Activated T-helper 1 cell treated with anti-CD3 and anti-CD28 coated beads, Interleukin-2, amount 50 U/mL, for 16 hours (primary cell): ENCODE measurements at places on chromosomes 6 and 20.

DNA sequence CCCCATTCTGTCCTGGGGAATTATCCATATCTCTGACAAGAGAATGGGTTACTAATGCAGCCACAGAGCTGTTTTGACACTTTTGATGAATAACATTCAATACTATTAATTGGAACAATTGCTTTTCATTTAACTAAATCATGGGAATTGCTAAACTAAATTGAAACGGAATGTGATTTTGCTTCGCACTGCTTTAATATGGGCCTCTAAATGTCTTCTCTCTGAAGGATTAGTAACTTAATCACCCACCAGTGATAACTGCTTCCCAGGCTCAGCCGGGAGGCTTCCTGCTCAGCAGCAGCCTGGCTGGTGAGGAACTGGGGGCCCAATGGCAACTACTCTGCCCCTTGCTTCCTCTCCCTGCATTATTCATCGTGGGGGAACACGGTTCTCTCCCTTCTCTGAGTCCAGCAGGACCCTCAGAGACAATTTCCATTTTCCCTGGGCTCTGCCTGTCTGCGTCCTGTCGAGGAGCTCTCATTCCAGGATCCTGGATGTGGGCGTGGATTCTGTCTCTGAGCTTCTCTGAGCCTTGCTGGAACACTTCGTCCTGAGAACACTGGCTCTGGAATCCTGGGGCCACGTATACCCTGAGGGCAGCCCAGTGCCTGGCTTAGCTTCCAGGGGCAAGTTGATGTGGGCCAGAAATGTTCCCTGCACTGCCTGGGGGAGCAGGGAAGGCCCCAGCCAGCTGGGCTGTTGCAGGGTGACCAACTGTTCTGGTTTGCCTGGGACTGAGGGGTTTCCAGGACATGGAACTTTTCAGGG lies 308.9 kb downstream of the DHX35 start:
- DNase-seq: no peak

DNA sequence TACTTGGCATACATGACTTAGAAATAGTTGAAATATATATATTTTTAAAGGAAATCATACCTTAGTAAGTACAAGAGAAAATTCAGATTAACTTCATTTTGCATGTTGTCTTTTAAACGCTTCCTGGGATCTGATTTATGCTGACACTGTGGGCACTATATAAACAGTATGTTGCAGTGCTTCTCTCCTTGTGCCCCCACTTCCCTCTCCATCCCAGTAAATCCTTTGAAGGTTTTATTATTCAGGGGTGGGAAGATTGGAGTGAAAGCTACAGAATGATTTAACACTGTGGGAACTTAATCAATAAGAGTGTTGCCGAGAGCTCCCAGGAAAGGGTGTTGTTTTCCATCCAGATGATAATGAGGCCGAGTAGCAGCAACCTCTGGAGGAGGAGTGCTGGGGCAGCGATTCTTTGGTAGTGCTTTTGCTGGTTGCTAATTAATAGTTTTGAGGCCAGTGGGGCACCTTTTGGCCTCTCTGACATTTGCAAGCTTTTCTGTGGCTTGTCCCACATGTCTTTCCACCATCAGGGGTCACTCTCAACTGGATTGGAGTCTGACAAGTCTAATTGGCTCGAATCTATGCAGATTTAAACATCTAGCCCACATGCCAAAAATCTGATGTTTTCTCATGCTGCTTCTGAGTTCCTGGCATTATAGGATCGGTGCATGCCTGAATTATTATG lies 183.0 kb upstream of the MMS22L start:
- DNase-seq: no peak

DNA sequence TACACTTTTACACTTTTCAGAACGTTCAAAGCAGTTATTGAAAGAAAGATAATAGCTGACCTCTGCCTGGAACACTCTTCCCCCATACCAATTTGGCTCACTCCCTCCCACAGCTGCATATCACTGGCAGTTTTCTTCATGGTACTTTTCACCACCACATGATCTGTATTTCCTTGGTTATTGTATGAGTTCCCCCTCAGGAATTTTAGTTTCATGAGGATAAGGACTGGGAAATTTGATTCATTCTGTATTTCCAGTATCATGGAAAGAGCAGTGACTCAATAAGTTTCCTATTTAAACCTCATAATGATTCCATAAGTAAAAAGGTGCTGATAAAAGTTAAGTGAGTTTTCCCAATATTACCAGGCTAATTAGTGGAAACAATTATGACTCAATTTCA lies 16.0 kb downstream of the HTR1B start:
- DNase-seq: no peak

GRCh38 chr20:24158281-24158680 lies 169.7 kb upstream of the GGTLC1 start:
- DNase-seq: no peak

GRCh38 chr20:63357921-63358905 lies 2.9 kb downstream of the CHRNA4 start:
- DNase-seq: no peak
